Activated naive CD8-positive, alpha-beta T cell treated with anti-CD3 and anti-CD28 coated beads for 36 hours (primary cell): ENCODE measurements at places on chromosomes 2 and 18. TPM values are rescaled to one million over a fixed set of nuclear protein-coding genes. Genes with fewer than 3 reads are reported as not detected.

The VAMP8 gene
- 98.3 TPM for total RNA-seq

The FAM110C gene
- total RNA-seq = 0.14 TPM

The GREB1 gene
- 0.52 TPM for total RNA-seq

The HOXD12 gene
- total RNA-seq = not detected

The ST6GAL2 gene
- total RNA-seq = not detected

The EGR4 gene
- 0.44 TPM for total RNA-seq

The C2orf81 gene
- total RNA-seq = 5.1 TPM

The CFAP65 gene
- total RNA-seq = not detected

The FOXI3 gene
- total RNA-seq = not detected

The SFTPB gene
- not detected for total RNA-seq

The ZNF516 gene
- total RNA-seq = 6.5 TPM

The DTNA gene
- 0.58 TPM for total RNA-seq
